ENCODE measurements at places on chromosomes 7 and 10.
A peak's percentile ranks its signal among the peaks of the same experiment; 100 is the strongest.

DNA sequence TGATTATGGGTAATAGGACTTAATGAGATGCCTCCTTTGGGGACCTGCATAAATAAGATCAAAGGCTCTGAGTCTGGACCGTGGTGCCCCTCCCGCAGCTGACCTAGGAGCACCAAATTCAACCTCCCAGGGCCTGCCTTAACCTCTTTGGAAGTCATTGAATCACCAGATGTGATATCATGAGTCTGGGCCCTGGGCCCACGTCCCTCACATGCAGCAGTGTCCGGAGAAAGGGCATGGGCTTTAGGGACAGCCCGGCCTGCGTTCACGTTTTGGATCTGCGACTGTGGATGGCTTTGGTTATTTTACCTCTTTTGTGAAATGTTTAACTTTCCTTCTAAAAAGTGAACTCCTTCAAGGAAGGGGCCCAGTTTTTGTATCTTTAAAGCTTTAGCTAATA, 220.0 kb upstream of the KLF6 start:
- no peak for DNase-seq

- no peak for DNase-seq
These were observed 1132.0 kb upstream of the LRRTM3 start for GRCh38 chr10:65793738-65794425.

DNA sequence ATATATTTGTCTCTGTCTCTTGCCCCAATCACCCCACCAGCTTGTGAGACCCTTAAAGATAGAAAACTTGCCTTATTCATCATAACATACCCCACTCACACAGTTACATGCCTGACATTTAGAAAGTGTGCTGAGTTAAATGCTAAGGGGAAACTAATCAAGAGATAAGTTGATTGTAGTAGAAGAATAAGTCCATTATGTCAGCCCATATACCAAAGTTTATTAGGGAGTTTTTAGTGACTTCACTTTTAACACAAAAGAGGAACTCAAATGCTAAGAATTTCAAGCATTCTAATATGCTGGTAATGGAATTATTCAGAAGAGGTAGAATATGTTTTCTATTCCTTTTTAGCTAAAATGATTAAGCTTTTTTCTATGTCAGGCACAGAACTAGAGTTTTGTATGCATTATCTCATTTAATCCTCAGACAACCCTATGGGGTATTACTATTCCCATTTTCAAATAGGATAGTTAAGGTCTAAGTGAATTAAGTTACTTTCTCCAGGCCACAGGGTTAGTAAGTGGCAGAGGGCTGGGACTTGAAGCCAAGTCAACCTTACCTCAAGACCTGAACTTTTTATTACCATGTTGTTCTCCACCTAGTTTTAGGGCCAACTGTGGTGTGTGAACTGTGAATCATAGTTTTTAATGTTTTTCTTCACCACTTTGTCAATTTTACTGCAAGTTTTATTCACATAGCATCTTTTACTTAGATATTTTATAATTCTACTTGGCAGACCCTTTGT, 19.6 kb downstream of the ASAH2 start:
- DNase-seq = no peak

GRCh38 chr10:35789996-35790395, 147.9 kb upstream of the FZD8 start:
- no peak for DNase-seq

- no peak for DNase-seq
These were observed 423 bp downstream of the BAZ1B start for GRCh38 chr7:73521636-73522104.

GRCh38 chr7:92725161-92725925, 111.0 kb downstream of the CDK6 start:
- DNase-seq = no peak

DNA sequence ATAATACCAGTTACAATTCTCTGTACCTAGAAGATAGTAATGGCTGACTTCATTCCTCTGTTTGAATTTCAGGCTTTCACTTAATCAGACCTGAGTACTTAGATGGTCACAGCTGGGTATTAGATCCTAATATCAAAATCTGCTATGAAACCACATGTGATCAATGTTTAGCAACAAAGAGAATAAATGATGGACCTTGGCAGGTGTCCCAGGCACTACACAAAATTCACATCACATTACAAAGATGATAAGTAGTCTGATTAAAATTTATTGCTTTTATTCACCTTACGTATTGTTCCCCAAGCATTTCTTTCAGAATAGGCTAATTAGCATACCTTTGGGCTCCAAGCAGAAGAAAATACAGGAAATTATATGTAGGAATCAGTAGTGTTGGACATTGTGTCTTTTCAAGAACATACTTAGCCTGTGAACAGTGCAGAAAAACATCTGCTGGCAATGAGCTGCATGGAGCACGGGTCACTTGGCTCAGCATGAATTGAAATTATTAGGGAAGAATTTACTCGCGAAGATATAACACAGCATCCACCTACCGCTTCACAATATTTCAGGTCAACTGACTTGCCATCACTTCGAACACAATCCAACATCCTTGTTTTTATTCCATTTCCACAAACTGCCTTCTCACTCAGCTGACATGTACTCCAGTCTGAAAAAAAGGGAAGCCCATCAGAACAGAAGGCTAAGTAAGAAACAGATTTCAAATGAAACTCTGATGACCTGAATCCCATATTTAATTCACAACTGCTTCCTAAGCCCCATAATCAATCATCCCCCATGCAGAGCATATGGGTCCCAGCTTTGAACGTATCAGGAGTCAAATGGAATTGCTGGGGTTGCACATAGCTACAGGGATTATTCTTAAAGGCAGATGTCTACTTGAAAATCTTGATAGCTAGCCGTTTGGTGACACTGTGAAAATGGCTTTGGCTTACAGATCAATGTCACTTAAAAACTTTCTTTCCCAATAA, 421.0 kb downstream of the THSD7A start:
- no peak for DNase-seq

- DNase-seq = peak; percentile 48
These were observed 54.8 kb downstream of the DAGLB start for GRCh38 chr7:6392712-6393666.

DNA sequence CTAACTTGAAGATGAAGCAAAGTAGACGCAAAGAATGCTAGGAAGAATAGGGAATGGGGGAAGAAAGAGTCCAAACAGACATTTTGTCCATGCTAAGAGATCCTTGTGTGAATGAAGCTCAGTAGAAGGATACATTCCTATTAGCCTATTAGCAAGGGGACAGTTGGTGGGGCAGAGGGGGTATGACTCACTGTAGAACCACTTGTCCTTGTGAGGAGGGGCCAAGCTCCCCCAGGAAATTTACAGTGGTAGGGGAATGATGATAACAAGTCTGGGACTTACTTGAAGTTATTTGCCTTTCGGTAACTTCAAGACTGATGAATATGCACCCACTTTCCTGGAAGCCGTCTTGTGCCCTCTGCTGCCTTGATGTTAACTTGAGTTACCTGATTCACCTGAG, 17.2 kb upstream of the SYPL1 start:
- no peak for DNase-seq

DNA sequence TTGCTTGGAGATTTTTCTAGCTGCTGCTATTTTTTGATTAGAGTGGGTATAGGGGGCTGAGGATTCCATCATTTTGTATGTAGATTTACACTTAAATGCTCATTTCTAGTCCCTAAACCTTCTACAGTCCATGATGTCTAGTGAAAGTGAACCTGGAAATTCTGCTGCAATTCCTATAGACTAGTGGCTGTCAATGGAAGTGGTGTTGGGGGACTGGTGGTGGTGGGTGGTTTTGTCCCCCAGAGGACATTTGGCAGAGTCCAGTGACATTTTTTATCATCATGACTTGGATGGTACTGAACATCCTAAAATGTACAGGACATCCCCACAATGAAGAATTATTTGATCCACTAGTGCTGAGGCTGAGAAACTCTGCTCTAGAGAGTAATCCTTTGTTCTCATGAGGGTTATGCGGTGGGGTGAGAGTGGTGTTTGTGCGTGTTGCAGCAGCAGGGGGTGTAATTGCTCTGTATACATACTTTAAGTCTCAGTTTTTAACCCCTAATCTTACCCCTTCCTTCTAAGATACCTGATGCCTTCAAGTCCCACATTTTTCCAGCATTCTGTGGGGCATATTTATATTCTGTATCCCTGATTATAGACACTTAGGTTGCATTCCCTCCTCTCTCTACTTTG, 35.0 kb downstream of the KIF11 start:
- DNase-seq = no peak

DNA sequence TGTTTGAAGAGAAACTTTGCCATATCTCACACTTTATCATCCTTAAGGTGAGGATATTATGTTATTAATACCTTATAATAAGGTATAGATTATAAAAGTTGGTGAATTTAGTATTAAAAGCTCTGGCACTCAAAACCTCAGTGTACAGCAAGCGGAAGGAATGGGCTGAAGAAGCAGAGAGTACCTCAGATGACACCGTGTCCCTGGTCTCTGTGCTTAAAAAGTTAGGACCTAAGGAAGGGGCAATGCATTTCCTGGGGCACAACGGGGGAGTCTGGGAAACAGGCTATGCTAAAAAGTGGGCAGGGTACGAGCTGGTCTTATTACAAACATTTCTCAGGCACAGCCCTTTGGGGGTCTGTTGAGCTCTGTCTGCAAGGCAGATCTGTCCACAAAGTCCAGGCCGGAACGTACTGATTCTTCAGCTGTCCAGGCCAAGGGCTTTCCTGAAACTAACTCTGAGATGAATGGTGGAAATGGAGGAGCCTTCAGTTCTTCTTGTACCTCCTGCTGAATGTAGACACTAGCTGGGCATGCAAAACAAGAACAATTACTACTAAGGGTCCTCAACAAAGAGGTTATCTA, 202.7 kb downstream of the POM121L12 start:
- no peak for DNase-seq

DNA sequence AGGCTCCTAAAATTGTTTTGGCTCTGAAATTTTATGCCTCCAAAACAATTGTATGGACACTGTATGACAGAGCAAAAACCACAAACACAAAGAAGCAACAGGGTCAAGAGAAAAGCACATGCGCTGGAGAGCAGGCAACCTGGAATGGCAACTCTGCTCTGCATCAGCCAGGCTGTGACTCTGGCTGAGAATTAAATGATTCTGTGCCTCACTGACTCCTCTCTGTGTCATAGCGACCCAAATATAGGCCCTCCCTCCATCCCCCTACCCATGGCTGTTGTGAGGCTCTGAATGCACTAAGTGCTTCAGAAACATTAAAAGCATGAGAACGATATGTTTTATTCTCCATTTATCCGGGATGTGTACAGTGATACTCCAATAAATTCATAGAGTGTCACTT, 24.9 kb upstream of the NEBL start:
- no peak for DNase-seq

DNA sequence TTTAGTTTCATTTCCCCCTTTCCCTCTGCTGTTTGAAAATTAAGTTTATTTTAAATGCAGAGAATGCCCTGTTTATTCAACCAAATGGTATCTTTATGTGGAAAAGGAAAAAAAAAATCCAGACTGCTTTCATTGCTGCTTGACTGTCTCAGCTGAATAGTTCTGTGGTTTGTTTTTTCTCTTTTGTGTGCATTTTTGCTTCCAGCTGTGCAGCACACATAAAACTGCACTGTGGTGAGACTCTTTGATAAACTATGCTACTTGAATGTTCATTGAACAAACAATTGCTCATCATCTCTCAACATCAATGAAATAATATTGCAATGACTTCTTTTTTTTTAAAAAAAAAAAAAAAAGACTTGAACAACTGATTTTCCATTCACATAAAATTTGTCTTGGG, 78.6 kb upstream of the GLI3 start:
- no peak for DNase-seq

DNA sequence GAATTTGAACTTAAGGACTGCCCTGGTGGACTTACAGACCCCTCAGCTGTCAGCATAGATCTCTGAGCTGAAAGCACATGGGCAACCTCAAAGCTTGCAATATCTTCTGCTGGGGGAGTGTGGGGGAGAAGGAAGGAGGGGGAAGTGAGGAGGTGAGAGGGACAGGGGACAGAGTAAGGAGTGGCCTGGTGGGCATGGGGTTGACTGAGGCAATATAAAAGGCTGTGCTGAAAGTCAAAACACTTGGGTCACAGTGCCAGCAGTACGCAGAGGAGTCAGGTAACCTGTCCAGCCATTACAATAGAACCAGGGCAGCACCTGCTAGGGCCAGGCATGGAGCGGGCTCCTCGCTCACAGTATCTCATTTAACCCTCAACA, 43.2 kb downstream of the PPP1R3C start:
- no peak for DNase-seq

DNA sequence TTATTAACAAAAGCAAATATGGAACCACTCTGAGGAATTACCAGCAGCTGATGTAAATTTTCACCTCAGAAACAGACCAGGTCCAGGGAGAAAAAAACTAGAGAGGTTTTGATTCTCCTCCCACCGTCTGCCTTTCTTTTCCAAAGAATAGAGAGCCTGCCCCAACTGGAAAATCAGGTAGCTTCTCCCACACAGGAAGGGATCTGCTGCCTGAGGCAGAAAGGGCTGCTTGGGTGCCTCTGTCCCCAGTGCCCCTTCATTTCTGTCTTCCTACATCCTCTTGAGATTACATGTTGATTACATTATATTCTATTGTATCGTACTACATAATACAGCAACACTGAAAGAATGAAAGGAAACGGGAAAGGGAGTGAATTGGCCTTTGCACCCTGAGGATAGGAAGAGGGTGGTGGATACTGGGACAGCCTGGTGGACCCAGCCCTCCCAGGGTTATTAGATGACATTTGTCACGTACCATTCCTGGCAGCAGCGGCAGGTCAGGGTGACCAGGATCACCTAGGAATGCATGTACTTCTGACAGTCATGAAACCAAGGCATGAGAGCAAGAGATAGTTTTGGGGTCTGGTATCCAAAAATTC, 8.9 kb downstream of the ST8SIA6 start:
- no peak for DNase-seq

DNA sequence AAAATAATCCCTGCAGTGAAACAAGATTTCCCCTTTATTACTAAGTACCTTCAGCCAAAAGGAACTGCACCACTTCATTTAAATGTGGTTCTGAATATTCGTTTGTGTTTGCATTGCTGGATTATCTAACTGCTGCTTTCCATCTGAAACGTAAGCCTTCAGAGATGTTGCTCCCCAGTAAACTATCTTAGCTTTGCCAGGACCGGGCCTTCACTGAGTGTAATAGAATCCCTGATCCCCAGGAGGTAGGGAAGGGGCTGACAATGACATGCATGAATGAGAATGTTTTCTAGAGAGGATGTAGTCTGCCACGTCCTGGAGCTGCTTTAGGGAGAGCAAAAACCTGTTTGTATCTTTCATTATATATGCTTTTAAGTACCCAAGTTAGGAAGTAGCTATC, 19.5 kb upstream of the INSYN2A start:
- no peak for DNase-seq

DNA sequence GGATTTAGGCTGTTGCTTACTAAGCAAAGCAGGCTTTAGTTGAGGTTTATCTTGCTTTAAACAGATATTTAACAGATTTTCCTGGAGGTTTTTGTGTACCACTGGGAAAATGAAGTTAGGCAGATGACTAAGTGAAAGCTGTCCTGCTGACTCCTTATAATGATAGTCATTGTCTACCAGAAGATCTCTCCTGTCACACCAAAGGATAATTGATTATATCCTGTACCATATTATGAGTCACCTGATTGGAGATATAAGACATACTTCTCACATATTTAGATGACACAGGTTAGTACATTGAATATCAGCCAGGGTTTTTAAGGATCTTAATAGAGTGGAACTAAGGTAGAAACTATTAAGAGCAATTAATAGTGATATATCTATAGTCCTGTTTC, 68.4 kb downstream of the PTEN start:
- DNase-seq = no peak

- DNase-seq = no peak
These were observed 154.8 kb upstream of the AGR3 start for GRCh38 chr7:17036584-17036983.

GRCh38 chr10:70759781-70760180, 25.4 kb downstream of the TBATA start:
- DNase-seq = no peak

- DNase-seq = no peak
These were observed 181.3 kb downstream of the RNLS start for GRCh38 chr10:88401671-88402347.

Data from activated CD8-positive, alpha-beta memory T cell treated with anti-CD3 and anti-CD28 coated beads, Interleukin-2, amount 10 ng/mL, durations not matched to agents 7 days and 5 days (primary cell).